Upper lobe of left lung (tissue), 6 donors: ENCODE measurements at places on chromosomes 2 and 18. TPM values are rescaled to one million over a fixed set of nuclear protein-coding genes. Genes with fewer than 3 reads are reported as not detected.

ABCB11 gene
- total RNA-seq, result 3.6 TPM

C2orf81 gene
- total RNA-seq, result 2.7 TPM

DNA sequence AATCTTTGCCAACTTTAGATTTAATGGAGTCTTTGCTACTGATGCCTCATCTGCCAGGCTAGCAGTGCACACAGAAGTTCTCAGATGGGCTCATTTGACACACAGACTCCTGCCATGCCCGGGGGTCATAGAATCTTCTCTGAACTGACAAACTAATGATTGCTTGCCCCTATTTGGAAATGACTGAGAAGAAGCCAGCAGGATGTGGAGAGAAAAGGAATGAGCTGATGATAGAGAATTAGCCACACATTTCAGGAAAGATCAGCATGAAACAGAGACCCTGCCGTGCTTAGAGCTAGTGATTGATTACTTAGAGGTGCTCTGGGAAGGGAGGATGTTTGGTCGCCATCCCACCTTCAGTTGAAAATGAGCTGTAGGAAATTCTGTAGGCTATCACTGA lies 178.5 kb downstream of the TPGS2 start:
- no peak for DNase-seq
- no peak overlapping the region for H3K27ac ChIP-seq
- H3K4me3 ChIP-seq, result no peak overlapping the region

DNA sequence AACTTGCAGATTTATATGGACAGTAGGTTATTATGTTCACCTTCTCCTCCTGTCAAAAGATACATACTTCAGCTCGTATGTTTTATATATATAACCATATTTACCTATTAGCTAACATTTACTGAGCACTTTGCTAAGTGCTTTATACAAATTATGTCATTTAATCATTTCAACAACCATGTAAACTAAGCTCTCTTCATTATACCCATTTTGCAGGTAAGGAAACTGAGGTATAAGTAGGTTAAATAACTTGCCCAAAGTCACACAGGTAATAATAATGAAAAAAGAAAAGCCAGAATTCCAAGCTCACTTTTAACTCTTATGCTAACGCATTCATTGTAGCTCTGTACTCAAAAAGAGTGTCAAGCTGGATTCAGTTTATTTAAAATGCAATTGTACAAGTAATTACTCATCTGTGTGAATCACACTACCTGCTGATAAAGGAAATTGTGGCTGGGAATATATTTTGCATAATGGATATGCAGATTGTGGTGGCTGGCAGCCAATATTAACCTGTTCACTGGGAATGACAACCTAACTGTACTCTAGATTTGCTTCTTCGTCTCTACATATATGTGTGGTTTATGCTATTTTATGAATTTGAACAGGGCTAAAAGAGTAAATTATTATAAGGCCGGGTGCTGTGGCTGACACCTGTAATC lies 20.6 kb downstream of the SLC16A14 start:
- H3K27ac ChIP-seq, result no peak overlapping the region
- H3K4me3 ChIP-seq, result no peak overlapping the region
- no peaks in the 10 kb centered on the region for H3K36me3 ChIP-seq
- no peak for DNase-seq
- H3K27me3 ChIP-seq, result no peaks in the 10 kb centered on the region

DNA sequence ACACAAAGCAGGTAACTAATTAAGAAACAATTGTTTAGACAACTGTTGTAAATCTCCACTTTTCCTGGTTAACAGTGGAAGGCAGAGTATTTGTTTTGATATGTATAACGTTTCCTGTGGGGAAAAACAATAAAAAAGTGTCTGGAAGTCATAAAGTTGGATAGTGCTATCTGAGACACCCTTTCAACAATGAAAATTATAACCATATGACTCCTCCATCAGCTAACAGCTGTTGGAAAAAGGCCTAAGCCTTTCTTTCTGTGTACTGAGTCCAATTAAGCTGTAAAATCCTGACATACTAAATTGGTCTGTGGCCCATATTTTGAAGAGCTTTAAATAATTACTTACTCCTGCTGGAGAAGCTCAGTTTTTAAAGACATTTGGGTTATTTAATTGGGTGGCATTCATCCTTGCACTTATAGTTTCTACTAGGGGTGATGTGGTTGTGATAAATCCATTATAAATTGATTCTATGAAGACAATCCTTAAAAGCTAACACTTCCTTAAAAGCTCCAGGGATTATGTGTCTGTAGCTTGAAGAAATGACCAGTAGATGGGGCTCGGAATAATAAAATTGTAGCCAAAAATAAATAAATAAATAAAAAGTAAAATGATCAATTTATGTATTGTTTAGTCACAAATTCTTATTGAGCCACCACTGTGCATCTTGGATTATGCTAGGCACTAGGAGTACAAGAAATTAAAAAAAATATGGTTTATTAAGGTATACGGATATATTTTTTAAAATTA lies 698.1 kb upstream of the NXPH2 start:
- no peak for DNase-seq
- H3K4me1 ChIP-seq, result no peaks in the 10 kb centered on the region
- H3K27me3 ChIP-seq, result no peaks in the 10 kb centered on the region
- H3K4me3 ChIP-seq, result no peak overlapping the region
- no peak overlapping the region for H3K27ac ChIP-seq
